ENCODE measurements at places on chromosomes 7 and 10.
A peak's percentile ranks its signal among the peaks of the same experiment; 100 is the strongest.

DNA sequence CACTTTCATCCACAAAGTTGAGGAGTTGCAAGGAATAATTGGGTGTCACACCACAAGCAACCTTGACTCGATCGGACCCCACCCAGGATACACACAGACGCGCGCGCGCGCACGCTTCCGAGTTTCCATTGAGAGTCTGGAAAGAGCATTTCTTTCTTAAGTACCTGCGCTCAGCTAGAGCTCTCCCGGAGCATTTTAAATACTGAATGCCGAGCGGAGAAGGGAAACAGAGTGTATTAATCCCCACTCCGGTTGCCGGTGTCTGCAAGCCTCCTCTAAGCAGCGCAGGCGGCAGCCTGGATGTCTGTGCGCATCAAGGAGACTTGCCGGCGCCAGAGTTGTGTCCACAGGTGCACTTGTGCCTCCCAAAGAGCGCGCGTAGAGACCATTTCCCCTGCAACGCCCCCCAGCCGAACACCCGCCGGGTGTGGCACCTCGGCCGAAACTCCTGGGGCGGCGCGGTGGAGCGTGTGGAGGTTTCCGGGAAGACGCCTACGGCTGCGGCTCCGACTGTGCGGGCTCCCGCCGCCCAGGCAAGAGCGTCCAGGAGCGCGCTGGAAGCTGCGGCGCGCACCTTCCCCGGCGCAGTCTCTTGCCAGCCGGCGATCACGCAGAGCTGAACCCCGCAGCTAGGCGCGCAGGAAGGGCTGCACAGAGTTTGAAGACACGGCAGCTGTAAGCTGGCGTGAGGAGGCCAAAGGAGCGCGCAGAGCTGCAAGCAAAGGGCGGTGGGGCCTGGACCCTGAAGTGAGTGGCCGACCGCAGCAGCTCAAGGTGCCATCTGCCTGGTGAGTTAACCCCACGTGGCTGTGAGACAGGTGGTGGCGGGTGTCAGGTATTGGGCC, 1.1 kb upstream of the FEZF1 start:
- no peak for DNase-seq

DNA sequence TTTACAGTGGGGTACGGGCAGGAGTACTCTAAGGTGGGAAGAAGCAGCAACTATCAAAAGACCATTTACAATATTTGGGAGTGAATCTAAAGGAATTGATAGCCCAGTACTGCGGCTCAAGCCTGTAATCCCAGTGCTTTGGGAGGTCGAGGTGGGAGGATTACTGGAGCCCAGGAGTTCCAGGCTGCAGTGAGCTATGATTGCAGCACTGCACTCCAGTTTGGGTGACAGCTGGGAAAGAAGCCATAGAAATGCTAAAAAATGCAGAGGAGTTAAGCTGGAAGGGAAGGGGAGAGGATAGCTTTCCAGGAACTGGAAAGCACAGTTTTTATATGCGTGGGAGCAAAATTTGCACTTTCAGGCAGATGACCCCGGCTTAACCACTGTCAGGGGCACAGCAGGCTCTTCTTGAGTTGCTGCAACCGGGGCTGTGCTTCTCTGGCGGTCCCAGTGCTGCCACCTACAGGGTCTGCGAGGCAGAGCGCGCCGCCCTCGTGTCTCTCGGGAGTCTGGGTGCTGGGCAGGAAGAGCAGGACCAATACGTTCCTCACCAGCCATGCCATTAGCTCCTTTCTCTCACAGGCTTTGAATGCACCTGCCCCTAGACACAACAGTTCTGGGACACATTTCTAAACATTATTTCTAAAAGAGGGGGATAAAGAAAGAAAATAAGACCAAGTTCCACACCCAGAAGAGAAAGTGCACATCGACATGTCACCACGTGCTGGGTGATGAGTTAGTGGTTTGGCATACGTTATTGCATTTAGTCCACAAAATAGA, 10.1 kb upstream of the BMPER start:
- DNase-seq = peak; percentile 88

DNA sequence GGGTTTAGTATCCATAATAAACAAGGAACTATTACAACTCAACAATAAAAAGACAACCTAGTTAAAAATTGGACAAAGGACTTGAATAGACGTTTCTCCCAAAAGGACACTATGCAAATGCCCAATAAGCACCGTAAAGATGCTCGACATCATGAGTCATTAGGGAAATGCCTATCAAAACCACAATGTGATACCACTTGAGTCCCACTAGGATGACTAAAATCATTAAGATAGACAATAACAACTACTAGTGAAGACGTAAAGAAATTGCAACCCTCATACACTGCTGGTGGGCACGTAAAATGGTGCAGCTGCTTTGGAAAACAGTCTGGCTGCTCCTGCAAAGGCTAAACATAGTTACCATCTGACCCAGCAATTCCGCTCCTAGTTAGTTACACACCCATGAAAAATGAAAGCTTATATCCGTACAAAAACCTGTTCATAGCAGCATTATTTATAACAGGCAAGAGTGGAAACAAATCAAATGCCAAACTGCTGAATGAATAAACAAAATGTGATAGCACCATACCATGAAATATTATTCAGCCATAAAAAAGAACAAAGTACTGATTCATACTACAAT, 17.3 kb downstream of the CCDC3 start:
- peak; percentile 38 for DNase-seq

GRCh38 chr10:31584098-31584631, 265.1 kb downstream of the ZEB1 start:
- DNase-seq = no peak

- no peak for DNase-seq
These were observed 54.6 kb upstream of the NRG3 start for GRCh38 chr10:81820418-81820817.

DNA sequence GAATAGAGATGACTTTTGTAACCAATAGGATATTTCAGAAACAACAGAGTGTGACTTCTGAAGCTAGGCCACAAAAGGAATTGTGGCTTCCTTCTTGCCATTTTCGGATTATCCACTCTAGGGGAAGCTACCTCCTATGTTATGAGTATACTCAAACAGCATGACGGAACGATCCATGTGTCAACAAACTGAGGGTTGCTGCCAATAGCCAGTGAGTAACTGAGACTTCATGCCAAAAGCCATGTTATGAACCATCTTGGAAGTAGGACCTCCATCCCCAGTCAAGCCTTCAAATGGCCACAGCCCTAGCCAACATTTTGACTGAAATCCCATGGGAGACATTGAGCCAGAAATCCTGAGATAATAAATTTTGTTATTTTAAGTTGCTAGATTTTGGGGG, 69.0 kb upstream of the IL6 start:
- no peak for DNase-seq

DNA sequence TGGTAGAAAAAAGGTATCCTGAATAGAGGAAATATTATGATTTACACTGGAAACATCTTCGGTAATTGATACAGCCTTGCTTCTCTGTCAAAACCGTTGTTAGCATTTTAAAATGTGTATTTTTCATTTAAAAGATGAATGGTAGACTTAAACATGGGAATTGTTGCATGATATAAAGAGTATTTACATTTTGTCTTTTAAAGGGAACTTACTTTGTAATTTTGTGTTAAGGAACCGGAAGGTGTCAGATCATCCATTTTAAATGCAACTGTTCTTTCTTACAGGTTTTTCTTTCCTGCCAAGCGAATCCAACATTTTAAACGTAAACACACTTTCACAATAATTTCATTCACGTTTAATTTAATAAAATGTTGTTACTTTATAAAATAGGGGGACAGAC, 1.8 kb upstream of the IGF2BP3 start:
- no peak for DNase-seq

GRCh38 chr10:125013529-125013872, 71.6 kb downstream of the ZRANB1 start:
- DNase-seq = no peak

DNA sequence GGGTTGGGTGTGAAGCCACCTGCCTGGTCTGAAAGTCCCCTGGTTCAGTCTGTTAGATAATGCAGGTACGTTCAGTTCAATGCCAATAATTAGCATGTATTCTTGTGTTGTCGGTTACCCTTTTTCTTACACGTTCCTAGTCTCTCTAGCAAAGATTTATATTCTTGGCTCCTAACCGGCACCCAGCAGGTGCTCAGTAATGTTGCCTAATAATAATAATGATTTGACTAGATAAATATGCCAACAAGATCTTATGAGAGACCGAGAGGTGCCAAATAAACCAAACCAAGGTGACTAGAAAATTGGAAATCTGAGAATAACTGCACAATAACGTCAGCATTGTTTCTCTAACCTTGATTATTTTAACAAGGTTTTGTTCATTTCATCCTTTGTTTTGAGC, 1.1 kb upstream of the SMIM30 start:
- DNase-seq = peak; percentile 6

DNA sequence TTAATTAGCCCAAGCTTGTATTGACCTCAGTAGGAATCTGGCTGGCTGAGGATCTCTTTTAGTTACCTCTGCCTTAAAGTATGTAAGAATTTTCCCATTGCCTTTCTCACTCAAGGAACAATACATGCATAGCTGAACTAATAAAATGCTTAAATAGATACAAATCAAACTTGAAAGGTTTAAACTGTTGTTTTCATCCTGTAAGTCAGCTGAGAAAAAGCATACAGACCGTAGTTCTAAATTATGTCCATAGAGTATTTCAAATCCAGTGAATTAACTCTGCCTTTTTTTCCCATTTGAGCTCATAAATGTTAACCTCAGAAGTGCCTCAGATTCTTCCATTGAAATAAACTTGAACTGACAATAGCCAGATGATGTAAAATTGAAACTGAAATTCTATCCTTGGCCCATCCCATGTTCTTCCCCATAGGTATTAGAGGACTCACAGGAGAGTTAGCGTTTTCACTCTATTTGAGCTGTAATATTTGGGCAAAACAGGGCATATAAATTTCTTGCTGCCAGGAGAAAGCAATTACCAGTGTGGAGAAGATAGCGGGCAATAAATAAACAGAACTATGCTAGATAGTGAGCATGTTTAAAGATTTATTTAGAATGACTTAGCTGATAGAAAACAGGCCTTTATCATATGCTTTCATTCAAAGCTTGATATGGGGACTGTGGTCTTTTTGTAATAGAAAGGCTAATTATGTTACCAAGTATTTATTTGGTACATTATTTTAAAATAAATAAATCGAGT, 163.7 kb downstream of the WNT2 start:
- DNase-seq = no peak

GRCh38 chr10:97683556-97684367, 3.3 kb downstream of the AVPI1 start:
- peak; percentile 31 for DNase-seq

- peak; percentile 84 for DNase-seq
These were observed 657 bp downstream of the HACD1 start for GRCh38 chr10:17616403-17617030.

DNA sequence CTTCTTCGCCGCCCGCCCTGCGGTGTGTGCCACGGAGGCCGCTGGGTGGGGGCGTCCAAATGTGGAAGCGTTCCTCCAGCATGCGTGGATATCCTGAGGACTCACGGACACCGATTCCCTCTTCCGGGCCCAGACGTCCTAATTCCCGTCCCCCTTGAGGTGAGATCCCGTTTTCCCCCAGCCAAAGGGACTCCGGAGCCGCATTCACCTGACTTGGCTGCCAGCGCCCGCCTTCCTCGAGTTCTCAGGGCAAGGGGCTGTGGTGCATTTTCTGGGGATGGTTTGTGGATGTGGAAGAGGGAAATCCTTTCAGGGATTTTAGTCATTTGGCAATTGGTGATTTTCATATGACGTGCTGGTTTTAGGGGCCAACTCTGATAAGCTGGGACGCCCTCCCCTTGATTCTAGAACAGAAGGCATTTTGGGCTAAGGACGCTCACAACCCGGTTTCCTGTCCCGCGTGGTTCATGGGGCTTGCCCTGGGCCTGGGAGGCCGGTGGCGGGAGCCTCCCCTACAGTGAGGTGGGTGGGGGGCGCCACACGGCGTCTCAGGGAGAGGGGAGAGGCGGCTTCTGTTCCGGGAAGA, 165.4 kb downstream of the ACTR3B start:
- DNase-seq = no peak

- DNase-seq = no peak
These were observed 61.0 kb downstream of the PLPP4 start for GRCh38 chr10:120517881-120518484.
